CD4-positive, alpha-beta T cell treated with Interleukin-4 for 4 hours (primary cell): ENCODE measurements at places on chromosomes 6 and 20.

GRCh38 chr20:50108556-50109235, 4.3 kb downstream of the UBE2V1 start:
- no peak for DNase-seq

GRCh38 chr6:89239338-89239737, 22.2 kb upstream of the GABRR1 start:
- DNase-seq, result peak; percentile 27

- no peak for DNase-seq
These were observed 35.6 kb upstream of the TBC1D20 start for GRCh38 chr20:497979-498378.

DNA sequence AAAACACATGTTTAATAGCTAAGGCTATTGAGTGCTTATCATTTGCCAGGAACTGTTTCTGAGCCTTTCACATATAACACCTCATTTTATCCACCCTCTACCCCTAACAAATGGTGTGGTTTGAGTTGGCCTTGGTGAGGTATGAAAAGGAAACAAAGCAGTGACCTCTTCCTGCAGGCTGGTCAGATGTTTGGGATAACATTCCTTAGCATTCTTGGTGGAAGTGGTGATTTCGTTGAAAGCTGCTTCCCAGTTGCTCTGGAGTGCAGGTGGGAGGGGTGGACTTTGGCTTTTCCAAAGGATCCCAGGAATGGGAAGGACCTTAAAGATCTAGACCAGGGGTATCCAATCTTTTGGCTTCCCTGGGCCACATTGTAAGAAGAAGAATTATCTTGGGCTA, 41.3 kb downstream of the CARMIL1 start:
- DNase-seq, result no peak

- DNase-seq, result no peak
These were observed 4.6 kb downstream of the NSFL1C start for GRCh38 chr20:1462001-1462400.

DNA sequence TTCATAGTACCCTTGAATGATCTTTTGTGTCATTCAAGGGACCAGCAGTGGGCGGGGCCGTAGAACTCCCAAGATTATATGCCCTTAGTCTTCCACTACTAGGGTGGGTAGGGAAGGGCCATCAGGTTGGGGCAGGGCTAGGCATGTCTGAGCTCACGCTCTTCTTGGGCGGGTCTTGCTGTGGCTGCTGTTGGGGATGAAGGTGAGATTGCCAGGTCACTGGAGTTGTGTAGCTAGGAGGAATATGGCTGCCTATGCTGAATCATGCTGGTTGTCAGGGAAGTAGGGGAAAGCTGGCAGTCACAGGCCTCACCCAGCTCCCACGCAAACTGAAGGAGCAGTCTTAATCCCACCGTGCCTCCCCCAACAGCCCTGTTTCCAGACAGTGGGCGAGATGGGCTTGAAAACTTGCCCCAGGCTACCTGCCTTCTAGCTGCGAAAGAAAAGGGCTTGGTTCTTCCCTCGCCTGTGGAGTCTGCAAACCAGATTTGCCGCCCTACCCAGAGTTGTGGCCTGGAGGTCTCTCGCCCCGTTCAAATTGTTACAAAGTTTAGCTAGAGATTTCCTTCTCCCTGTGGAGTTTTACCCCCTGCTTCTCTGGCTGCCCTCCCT, 76.4 kb upstream of the ADGRF4 start:
- no peak for DNase-seq

DNA sequence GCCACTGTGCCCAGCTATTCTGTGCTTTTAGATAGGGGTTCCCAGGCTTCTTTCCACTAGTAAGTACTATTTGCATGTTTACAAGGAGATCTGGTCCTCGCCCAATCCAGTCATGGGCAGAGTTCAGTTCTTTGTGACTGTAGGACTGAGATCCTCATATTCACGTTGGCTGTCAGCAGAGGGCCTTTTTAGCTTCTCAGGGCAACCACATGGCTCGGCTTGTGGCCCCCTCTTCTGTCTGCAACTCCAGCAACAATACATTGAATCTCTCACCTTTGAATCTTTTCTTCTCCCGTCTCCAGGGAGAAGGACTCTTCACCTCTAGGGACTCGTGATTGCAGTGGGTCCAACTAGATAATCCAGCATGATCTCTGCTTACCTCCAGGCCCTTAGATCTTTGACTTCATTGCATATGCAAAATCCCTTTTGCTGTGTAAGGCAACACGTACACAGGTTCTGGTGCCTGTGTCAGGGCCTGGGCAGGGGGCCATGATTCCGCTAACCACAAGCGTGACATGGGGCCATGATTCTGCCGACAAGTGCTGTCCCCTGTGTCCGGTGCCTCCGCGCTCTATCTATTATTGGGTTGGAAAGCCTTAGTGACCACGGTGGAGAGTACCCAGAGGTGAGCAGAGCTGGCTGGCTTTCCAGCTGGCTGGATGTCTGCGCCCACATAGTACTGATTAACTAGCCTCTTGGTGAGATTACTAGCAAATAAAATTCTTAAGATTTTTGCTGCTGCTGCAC, 5.1 kb downstream of the CCR6 start:
- no peak for DNase-seq

DNA sequence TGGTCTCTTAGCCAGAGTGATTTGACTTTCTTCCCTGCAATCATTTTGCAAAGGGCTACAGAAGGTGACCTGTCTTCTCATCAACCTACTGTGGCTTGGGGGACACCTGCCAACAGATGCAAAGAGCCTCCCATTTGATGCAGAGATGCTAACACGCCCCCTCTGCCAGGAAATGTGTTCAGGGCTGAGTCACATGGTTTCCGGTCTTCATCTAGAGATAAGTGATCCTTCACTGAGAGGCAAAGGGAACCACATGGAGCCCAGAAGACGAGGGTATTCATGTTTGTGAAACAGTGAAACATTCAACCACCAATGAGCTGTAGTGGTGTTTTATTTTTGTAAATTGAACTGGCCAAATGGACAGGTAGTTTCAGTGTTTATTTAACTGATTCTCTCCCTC, 109.0 kb upstream of the RIN2 start:
- no peak for DNase-seq

GRCh38 chr20:12170406-12170805, 252.7 kb downstream of the BTBD3 start:
- DNase-seq, result no peak

DNA sequence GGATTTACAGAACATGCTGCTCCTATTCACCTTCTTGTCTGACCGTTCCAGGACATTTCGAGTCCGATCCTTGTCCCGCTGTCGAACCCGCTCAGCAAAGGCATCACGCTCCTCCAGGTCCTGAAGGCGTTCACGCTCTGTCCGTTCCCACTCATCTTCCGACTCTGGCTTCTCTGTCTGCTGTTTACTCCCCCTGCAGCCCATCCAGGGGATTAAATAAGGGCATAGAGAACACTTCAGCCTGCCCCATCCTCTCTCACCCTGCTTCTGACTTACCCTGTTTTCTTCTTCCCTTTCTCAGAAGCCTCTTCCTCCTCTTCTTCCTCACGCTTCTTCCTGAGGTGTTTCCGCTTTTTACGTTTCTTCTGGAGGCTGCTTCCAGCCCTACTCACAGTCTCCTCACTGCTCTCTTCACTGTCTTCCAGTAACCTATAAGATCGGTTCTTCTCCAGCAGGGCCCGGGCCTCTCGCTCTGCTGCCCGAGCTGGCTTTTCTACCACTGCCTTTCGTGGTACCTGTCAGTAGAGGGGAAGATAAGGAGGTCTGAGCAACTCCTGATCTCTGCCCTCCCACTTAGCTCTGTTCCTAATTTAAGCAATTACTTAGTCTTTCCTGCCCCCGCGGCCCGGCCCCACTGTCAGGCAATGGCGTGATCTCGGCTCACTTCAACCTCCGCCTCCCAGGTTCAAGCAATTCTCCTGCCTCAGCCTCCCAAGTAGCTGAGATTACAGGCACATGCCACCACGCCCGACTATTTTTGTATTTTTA, 1.9 kb downstream of the DHX16 start:
- DNase-seq, result no peak

GRCh38 chr20:62067547-62068260, 2.0 kb upstream of the TAF4 start:
- no peak for DNase-seq

DNA sequence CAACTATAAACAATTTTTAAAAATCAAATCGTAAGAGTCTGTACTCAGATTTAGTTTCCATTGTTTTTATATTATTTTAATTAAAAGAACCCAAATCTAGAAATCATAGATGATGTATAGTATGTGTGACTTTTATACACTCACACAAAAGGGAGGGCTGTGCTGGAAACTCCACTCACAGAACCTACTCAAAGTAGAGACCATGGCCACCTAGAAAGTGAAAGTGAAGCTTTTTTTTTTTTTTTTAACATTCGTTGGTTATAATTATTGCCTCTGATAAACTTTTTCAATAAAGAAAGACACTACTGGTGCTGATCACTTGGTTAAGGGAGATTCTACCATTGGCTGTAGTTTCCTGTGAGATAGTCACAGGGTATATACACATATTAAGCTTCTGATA, 37.9 kb upstream of the PRL start:
- DNase-seq, result no peak

DNA sequence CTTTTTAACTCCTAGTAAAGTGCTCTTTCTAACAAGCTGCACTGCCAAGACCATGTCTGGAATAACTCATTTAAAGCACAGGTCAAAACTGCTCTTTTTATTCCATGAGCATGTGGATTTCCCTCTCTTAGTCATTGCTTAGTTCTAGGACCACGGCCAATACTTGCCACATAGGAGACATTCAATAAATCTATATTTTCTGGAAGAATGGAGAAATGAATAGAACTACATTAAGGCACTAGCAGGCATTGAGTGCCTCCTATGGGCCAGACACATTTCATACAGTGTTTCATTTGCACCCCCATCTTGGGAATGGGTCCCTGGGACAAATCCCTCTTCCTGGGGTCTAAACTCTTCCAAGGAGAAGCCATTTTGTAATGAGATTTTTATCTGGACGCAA, 552.8 kb upstream of the CITED2 start:
- no peak for DNase-seq

GRCh38 chr20:45781391-45781931, 10.2 kb downstream of the WFDC3 start:
- no peak for DNase-seq

DNA sequence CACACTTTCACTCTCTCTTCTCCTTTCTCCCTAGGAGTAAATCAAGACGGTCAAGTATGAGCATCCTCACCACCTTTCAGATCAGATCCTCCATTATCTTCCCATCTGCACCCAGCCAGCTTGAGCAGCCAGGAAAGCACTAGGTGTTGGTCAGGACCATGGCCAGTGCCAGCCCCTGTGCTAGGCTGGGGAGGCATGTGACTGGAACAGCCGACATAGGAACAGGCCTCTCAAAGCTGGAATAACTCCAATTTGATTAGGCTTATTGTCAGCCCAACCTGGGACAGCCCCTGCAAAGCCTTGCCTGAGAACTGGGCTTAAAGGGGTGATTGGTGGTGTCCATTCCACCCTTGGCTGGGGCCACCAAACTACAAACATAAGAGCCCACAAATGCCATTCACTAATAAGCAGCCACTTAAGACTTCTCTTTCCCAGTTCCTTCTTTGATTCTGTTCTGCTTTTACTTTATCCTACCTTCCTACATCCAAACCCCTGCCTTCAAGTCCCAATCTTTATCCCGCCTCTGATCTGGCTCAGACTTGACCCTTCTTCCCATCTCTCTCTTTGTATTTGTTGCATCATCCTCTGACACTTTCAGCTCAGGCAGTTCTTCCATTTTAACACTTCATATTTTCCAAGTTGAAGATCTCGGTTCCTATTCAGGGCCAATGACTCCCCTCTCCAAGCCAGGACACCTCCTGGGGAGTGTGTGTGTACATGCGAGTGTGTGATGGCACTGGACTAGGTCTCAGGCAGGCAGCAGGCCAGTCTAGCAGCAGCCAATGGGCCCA, 4.5 kb upstream of the TREM2 start:
- DNase-seq, result no peak

DNA sequence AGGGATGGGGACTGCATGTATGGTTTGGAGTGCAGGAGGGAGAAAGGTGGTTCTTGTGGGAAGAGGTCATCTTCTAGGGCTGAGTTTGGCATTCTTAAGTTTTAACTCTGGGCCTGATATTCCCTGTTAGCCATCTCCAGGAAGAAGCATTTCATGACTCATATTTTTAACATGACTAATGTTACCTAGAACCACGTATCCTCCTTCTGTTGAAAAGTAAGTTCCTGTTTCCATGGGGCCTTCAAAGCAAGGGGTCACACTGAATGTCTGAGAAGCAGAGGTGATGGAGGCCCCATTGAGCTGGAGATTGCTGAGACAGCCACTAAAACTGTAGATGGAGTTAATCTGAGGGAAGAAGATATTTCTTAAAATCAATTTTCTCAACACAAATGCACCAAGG, 30.2 kb downstream of the FAM229B start:
- DNase-seq, result no peak

DNA sequence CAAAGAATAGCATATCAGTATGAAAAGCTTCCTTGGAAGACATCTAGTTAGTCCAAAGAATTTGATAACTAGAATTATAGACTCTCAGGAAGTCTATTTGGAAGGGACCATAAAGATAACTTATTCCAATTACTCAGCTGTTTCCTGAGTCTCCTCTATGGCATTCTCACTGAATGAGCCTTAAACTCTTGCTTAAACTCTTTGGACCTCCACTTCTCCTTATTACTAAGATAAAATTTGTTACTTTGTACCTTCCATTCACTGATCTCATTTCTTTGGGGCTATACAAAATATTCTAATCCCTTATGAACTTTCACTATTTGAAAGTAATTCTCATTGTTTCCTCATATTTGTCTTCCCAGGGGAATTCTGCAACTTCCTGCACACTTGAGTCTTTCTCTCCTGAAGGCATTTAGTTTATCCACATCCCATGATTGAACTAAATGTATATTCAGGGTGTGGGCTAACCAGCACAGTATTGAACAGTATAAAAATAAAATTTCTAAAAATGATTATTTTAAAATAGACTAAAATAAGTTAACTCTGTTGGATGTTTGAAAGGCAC, 67.1 kb upstream of the NOTCH4 start:
- no peak for DNase-seq

DNA sequence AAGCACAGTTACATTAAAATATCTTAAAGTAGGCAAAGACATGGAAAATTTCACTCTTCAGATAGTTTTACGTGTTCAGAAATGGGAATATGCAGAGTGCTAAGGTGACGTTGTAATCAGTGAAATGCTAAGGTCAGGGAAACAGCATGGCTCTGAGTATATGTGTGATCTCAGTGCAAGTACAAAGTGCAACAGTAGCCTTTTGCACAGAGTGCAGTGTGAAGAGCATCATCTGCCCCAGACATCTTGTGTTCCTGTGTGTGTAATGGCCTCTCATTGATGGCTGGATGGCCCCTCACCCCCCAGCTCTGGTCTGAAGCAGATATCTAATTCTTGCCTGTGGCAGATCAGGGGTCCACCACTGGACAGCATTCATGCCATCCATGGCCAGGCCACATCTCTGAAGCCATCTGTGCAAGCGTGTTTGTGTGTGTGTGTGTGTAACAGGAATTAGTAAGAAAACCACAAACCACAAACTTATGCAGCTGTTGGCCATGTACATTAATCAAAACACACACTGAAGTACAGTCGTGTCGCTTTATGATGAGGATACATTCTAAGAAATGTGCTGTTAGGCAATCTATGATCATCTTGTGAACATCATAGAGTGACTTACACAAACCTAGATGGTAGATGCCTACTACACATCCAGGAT, 165.1 kb downstream of the RALGAPA2 start:
- DNase-seq, result peak; percentile 22
